Endothelial cell of umbilical vein (primary cell): ENCODE measurements at places on chromosomes 3 and 15. TPM values are rescaled to one million over a fixed set of nuclear protein-coding genes. Genes with fewer than 3 reads are reported as not detected.

DNA sequence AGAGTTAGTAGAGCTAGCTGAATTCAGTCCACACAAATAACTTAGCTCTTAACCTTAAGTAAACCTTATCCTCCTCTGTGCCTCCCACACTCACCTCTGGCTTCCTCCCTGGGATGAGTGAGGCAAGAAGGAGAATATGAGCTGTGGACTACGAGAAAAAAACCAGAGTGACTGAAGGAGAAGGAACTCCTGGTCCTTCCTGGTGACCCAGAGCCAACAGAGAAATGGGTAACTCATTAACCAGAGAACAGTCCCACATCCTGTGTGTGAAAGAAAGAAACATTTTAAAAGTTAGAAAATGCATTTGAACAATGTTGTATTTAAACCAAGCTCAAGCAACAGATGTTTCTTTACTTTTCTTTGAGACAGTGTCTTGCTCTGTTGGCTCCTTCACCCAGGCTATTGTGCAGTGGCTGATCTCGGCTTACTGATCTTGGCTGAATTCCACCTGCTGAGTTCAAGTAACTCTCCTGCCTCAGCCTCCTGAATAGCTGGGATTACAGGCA, 27.5 kb upstream of the FAM81A start:
- no peak for DNase-seq

DNA sequence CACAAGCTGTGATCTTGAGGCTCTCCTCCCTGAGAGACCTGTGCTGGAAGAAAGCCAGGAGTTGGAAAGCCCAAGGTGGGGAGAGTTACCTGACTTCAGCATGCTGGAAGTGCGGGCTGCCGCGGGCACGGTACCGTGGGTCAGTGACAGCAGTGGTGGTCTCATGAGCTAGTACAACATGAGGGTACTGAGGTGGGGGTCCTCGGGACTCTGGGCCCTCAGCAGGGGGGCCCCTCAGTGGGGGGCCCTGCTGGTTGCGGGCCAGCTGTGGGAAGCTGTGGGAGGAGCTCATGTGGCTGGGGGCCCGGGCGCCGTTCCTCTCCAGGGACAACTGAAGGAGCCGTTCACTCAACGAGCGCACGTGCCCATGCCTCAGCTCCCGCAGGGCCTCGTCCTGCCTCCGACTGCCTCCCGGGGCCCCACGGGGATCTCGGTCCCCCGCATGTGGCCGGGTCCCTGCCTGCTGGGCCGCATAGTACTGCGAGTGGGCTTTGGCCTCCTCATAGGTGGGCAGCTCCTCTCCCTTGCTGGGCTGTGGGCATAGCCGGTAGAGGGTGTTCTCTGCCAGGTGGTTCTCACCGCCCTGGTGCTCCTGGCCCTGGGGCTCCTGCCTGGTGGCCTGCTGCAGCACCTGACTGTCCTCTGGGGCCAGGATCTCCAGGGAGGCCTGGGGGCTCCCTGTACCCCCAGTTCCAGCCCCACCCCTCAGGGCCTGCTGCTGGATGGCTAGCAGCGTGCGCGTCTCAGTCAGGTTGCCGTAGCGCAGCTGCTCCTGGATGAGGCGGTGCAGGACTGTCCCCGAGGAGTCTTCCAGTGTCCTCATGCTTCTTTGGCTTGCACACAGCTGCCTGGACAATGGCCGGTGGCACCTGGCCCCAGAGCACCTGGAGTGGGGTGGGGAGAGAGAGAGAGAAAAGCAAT, 3.4 kb downstream of the AMOTL2 start:
- DNase-seq = no peak

- peak; percentile 70 for DNase-seq
Measured at GRCh38 chr15:70528270-70528706, 235.1 kb downstream of the UACA start.

DNA sequence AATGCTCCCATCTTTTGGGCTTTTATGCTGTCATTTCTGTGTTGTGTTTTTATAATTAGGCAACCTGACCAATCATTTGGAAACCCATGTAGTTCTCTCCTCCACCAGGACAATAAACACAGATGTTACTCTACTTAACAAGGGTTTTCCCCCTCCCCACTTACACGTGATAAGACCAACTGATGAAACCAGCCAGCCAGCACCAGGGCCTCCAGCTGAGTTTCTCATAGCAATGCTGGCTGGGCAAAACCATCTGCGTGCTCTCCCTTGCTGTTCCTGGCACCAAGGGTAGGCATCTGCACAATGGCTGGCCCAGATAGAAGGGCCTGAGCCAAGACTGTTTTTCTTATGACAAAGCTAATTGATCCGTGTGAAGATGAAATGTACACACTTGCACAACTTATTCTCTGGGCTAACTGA, 310.4 kb downstream of the PLCL2 start:
- no peak for DNase-seq

- DNase-seq = no peak
Measured at GRCh38 chr3:87354398-87354797, 78.0 kb upstream of the POU1F1 start.

- DNase-seq = no peak
Measured at GRCh38 chr3:146052056-146052790, 108.8 kb downstream of the PLOD2 start.

SCN11A gene
- 0.07 TPM in 1 of 2 replicates, not detected in the other for total RNA-seq

PSTPIP1 gene
- not detected in 2 replicates for total RNA-seq

SLC6A11 gene
- not detected in 2 replicates for total RNA-seq

THSD4 gene
- 20.2 and 25.4 TPM in 2 replicates for total RNA-seq

IL5RA gene
- not detected in 2 replicates for total RNA-seq
